ENCODE measurements at places on chromosomes 6 and 20.
A peak's percentile ranks its signal among the peaks of the same experiment; 100 is the strongest.

DNA sequence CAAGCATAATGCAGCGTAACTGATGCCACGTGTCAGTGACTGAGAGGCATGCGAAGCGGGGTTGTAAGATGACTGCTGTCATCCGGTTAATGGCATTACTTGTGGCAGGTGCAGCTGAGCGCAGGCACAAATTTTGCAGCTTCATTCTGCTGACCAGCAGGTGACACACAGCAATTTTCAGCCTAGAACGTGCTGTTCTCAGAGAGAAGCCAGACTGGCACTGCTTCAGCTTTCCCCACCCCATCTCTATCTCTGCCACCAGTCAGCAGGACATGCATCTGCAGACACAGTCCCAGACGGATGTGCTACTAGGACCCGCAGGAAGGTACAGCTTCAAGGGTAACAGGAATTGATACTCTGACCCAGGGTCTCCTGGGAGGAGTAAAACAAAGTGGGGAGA is 221.8 kb downstream of the KIF16B start:
- no peak for DNase-seq

GRCh38 chr6:136751522-136751956 is 40.7 kb downstream of the MAP3K5 start:
- peak; percentile 74 for DNase-seq

- DNase-seq = peak; percentile 38
Measured at GRCh38 chr6:90082847-90083246, 188.6 kb downstream of the GJA10 start.

GRCh38 chr6:168147205-168147738 is 68.3 kb upstream of the FRMD1 start:
- DNase-seq = no peak

GRCh38 chr6:29447670-29448069 is 8.6 kb downstream of the OR10C1 start:
- DNase-seq = no peak

- no peak for DNase-seq
Measured at GRCh38 chr6:132506461-132506860, 6.5 kb downstream of the STX7 start.

DNA sequence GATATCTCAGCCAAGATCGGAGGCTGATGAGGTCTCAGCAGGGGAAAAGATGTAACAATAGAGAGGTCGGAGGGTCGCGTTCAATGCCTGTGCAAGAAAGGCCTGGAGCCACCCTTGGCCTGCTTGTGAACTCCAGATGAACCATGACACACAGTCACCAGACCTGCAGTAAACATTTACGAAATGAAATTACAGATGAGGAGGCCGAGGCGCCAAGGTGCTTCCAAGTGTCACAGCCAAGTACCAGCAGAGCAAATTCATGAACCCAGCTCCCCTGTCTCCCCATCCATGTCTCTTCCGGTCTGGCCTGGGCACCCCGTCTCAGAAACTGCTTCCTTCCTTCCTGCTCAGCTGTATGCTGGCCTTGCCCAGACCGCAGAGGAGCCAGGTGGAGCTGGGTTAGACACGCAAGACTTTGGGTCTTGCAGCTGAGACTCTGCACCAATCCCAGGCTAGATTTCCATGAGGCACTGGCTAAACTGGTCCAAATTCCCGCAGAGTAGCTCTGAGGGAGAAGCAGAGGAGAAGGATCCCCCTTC is 48.1 kb downstream of the CHMP4B start:
- no peak for DNase-seq

DNA sequence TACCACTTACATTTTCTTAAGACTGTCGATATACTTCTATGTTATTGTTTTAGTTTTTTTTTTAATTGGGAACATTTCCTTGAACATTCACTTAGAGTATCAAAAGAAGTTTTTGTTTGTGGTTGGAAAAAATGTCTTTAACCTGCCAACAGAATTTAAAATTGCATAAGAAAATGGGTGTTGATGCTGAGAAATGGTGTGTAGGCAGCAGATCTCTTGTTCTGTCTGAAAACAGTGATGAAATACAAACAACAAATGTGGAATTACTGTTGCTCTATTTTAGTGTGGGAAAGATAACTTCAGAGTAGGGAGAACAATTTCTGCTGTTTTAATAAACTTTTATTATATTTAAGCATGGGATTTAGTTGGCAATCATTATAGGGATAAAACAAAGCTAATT is 293.5 kb downstream of the CDKAL1 start:
- no peak for DNase-seq

DNA sequence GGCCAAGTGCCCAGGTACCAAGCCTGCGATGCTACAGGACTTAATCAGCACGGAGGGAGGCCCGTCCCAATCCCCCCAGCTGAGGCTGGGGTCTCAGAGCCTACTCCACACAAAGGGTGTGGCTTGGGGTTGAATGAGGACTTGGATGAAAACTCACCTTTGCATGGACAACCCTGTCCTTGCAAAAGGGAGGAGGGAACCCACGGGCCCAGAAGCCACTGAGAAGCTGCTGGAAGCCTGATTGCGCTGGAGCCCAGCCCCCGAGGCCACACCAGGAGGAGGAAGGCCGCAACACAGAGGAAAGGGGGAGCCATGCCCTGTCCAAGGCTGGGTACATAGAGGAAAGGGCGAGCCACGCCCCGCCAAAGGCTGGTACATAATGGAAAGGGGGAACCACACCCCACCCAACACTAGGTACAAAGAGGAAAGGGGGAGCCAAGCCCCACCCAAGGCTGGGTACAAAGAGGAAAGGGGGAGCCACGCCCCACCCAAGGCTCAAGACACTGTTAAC is 158.8 kb downstream of the DLL1 start:
- no peak for DNase-seq

- DNase-seq = no peak
Measured at GRCh38 chr6:165718491-165718891, 55.5 kb upstream of the PDE10A start.

- DNase-seq = peak; percentile 92
Measured at GRCh38 chr20:37274851-37275524, 13.4 kb upstream of the GHRH start.

- DNase-seq = peak; percentile 44
Measured at GRCh38 chr6:134034961-134035822, 17.2 kb downstream of the SLC2A12 start.

- DNase-seq = no peak
Measured at GRCh38 chr6:79605061-79605460, 26.1 kb upstream of the SH3BGRL2 start.

GRCh38 chr6:161479376-161479775 is 205.5 kb upstream of the AGPAT4 start:
- DNase-seq = no peak

- DNase-seq = no peak
Measured at GRCh38 chr20:9093218-9093957, 24.5 kb downstream of the PLCB4 start.

DNA sequence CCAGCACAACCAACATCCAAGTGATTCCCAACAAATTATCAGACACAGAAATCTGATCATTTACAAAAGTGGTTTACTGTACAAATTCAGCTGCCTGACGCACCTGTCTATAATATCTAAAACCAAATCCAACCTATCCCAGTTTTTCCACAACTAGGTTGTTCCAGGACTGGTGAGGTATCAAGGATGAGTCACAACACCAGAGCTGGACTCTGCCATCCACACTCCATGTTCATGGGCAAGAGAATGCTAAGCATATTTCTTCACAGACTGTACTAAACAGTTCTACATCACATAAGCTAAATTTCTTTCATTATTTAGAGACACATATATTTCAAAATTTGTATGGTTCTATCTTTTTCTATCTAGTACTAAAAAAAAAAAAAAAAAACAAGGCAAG is 141.6 kb downstream of the BTBD9 start:
- DNase-seq = no peak

DNA sequence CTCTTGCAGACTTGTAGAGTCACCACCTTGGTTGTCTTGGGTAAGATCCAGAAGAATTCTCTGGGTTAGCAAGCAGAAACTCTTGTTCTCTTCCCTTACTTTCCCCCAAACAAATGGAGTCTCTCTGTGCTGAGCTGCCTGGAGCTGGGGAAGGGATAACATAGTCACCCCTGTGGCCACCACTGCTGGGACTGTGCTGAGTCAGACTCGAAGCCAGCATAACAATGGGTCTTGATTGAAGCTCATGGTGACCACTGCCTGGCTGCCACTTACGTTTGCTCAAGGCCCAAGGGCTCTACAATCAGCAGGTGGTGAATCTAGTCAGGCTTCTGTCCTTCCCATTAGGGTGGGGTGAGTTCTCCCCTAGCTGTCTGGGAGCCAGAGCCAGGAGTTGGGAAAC is 15.4 kb upstream of the ERVFRD-1 start:
- no peak for DNase-seq

DNA sequence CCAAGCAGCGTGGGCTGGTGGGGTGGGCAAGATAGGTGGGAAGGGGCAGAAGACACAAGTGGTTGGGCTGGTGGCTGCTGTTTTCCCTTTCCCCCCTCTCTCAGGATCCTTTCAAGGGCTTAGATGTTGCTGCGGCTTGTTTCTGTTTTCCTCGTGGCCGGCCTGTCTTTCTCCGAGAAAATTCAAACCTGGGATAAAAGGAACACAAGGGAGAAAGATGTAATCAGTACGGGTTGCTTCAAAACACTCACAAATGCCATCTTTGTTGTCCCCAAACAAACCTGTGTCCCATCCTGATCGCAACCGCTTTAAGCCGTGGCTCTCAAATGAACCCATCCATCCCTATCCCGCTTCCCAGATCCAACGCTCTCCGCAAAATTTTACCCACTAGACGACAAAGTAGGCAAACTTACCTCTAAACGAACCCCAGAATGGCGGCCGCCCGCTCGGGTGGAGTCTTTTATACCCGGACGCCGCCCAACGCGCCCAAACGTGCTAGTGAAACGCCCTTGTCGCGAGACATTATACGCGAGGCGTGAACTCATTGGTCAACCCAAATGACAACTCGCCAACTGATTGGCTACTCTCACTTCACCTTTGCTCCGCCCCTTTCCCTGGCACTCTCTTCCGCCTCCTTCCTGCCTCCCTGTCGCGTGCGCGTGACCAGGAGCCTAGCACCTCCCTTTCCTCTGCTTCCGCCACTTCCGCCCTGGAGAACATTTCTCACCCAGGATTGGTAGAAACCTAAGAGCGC is at the start of gene PPP1R10:
TSS of gene PPP1R10 (minus strand) at position 433 of the 754 bp plus-strand sequence. CDS start 7,299 bp downstream, outside the sequence.
- peak; percentile 100 for DNase-seq

DNA sequence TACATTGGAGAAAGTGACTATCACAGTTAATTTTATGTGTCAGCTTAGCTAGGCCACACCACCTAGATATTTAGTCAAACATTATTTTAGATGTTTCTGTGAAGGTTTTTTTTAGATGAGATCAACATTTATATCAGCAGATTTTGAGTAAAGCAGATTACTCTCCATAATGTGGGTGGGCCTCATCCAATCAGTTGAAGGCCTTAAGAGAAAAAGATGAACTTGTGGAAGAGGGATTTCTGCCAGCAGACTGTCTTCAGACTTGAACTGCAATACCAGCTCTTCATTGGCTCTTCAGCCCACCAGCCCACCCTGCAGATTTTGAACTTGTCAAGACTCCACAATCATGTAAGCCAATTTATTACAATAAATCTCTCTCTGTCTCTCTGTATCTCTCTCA is 25.1 kb upstream of the FBXO30 start:
- no peak for DNase-seq

DNA sequence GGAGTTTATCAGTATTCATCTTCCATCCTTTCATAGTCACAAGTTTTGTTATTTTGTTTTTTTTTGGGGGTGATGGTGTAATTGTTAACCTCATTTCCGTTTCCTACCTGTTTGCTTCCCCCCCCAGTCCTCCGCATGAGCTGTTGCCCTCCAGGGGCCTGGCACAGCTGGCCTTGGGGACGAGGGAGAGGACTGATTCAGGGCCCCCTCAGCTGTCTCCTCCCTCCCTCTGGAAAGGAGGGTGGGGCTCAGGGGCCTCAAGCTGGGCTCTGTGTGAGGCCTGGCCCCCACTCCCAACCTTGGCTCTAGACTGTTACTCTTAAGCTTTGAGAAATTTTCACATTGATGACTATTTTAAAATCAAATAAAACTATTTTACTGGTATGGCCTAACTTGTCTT is 4.0 kb downstream of the LRRC73 start:
- no peak for DNase-seq

GRCh38 chr20:10970109-10970508 is 296.3 kb upstream of the JAG1 start:
- DNase-seq = no peak

DNA sequence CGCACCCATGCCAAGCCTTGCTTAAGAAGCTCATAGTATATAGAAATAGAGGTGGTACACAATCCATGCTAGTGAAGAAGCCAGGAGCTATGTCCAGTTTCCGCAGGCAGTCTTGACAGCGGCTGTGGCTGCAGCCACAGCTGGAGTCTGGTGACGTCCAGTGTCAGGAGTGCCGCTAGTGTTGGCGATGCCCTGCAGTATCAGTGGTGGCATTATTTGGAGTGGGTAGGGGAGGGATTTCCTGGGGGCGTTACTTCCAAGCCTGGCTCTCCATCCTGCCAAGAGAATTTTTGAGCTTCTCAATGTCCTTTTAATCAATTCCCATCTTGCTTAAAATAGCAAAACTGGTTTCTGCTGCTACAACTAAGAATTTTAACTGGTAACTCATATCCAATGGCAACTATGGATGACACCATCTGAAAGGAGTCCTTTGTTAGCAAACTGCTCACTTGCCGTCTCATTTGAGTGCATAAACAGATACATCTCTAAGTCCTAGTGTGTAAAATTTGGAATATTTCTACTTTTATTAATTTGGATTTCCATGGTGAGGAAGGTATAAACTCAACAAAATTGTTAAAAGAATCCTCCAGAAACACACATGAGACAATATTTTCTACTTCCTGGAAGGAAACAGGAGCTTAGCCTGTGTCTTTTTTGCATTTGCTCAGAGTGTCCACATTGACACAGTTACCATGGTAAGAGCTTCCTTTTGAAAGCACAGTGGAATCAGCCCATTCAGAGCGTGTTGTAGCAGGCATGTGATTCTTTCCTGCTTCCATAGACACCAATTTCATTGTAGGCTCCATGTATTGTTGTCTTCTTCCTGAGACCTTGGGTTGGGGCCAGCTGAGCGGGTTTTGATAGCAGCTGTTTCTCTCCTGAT is 44.6 kb upstream of the PXDC1 start:
- DNase-seq = no peak

GRCh38 chr20:62830821-62831220 is 14.0 kb downstream of the COL9A3 start:
- no peak for DNase-seq

DNA sequence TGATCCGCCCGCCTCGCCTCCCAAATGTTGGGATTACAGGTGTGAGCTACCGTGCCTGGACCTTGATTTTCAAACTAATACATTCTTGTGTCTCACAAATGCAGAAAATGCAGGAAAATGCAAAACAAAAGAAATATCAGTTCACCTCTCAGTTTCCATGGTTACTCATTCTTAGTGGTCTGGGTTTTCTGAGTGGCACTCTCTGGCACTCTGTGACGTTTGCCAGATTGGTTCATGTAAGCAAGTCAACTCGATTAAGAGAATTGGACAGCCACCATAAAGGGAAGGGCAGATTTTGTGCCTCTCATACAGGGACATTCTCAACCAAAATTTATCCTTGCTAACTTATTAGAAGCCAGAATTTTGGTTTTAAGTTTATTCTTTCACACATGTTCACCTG is 8.6 kb downstream of the CMTR1 start:
- DNase-seq = no peak

DNA sequence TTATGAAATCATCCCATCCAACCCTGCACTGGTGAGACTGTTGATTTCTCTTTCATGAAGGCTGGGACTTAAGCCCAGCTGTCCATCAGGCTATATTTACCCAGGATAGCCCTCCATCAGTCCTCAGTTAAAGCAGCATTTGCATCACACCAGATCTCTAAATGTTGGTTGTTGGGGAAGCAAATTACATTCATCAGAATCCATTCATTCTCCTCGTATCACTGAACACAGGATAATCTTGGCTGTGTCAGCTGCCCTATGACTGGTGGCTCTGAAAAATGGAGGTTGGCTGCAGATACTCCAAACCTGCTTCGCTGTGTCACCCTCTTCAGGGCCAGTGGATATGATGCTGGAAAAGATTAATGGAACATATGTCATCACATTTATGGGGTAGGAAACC is 718.3 kb downstream of the KIF16B start:
- no peak for DNase-seq

All from suppressor macrophage treated with lipopolysaccharide for 4 hours (primary cell).